Psoas muscle (tissue), 8 donors: ENCODE measurements at places on chromosomes 3 and 15. TPM values are rescaled to one million over a fixed set of nuclear protein-coding genes. Genes with fewer than 3 reads are reported as not detected.

SMAD6 gene
- 1.3 TPM for total RNA-seq

ANKRD63 gene
- not detected for total RNA-seq

- no peak for DNase-seq
These were observed 8.2 kb upstream of the TIMMDC1 start for GRCh38 chr3:119490153-119490552.

RLBP1 gene
- not detected for total RNA-seq

NR2E3 gene
- total RNA-seq: not detected

FHIT gene
- 10.4 TPM for total RNA-seq

- DNase-seq: no peak
These were observed 57.8 kb downstream of the RAB7A start for GRCh38 chr3:128783774-128784173.

DNA sequence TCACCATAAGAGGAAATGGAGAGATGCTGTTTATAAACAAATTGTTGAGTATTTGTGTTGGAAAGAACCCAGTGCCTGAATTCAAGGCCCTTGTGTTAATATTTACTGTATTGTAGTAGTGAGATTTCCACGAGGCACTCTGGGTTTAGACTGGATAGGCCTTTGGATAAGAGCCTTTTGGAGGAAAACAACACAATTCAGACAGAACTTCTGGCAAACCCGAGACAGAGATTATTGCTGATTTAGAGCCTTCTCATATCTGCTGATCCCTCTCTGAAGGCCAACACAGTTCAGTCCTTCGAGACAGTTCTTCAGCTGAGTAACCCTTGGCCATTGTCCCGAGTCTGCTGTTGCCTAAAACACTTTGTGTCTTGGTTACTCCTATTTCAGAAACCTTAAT lies 55.7 kb downstream of the LMCD1 start:
- no peak for DNase-seq

GRCh38 chr3:132346841-132347736 lies 29.9 kb downstream of the ACP3 start:
- DNase-seq: no peak

DNA sequence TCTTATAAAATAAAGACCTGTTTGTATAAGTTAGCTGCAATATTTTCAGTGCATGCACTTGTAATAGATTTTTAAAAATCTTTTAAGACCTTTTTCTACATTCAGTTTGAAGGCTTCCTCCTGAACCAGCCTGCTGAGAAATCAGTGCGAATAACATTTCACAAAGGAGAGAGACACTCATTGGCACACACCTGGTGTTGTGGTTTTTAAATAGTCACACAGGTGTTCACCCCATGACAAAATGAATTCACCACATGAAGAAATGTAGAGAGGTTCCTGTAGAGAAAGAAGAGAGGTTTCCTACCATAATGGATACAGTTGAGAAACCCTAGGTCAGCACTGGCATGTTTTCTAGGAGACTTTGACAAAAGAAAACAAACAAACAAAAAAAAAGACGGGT lies 237.3 kb downstream of the CNTN6 start:
- no peak for DNase-seq

RTP1 gene
- total RNA-seq: not detected

DNA sequence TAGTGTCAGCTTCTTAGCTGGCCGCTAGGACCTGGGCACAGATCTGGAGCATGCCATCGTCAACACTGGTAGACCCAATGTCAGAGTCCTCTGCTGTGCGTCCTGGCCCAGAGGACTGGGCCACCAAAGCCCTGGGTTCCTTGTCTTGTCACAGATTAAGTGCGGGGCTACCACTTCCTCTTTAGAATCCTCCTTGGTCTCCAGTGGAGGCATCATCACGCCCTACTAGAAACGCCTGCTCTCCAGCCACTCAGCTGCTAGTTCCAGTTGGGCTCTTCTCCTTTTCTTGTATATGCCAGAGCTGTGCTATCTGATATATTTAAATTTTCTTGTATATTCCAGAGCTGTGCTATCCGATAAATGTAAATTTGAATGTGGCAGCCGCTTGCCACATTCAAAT lies 11.2 kb downstream of the PPCDC start:
- no peak for DNase-seq

WNT5A gene
- 2.8 TPM for total RNA-seq

- DNase-seq: no peak
These were observed 72.1 kb upstream of the ACAD9 start for GRCh38 chr3:128807186-128807830.

DNA sequence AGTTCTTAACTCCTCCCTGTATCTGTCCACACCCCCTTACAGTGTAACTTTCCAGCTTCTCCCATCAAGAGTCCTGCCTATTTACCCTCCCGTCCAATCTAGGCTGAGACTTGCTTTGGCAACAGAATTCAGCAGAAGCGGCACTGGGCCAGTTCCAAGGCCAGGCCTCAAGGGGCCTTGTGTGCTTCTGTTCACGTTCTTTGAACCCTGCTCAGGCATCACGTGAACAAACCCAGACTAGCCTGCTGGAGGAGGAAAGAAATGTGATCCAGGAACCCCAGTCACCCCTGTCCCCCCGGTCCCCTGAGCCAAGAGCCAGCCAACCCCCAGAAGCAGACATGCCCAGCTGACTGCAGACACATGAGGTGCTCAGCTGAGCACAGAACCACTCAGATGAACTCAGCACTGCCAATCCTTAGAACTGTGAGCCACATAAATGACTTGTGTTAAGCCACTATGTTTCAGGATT lies 76.1 kb upstream of the DCLK3 start:
- DNase-seq: no peak

CSTA gene
- 0.79 TPM for total RNA-seq

DNA sequence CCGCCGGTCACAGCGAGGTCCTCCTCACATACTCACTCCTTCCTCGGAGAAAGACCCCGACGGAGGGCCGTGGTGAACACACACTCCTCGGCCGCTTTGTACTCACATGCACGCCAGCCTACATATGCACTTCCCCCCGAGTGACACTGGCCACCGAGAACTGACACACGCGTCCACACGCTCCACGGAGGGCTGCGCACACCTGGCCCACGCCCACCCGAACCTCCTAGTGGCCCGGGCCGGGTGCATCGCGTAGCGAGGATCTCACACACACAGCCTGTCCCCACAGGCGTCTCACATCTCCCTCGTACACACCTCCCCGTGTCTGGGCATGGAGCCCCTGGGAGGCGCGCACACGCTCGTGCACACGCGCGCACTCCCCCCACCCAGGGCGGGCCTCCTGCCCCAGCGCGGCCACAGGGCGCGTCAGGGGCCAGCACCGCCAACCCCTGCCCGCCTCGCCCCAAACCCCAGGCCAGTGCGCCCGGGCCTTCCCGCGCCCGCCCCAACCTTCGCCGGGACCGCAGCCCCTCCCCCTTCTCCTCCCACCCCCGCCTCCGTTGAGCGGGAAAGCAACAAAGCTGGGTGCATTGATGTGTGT lies 411 bp upstream of the C3orf70 start:
- peak; percentile 19 for DNase-seq

DNA sequence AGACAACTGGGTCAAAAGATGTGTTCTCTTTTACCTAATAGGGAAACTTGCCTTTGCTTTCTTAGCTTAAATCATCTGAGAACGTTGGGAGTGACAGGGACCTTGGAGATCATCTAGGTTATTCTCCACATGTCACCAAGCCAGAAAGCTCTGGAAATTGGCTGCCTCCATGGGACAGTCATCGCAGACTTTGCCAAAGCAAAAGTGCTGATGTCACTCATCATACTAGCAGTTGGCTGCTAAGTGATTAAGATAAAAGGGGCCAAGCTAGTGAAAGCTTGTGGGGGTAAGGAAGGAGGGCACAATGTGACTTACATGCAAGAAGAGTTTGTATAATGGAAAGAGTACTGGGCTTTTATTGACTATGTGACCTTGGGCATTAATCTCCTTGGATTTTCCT lies 198.0 kb upstream of the PFN2 start:
- DNase-seq: peak; percentile 67

DNA sequence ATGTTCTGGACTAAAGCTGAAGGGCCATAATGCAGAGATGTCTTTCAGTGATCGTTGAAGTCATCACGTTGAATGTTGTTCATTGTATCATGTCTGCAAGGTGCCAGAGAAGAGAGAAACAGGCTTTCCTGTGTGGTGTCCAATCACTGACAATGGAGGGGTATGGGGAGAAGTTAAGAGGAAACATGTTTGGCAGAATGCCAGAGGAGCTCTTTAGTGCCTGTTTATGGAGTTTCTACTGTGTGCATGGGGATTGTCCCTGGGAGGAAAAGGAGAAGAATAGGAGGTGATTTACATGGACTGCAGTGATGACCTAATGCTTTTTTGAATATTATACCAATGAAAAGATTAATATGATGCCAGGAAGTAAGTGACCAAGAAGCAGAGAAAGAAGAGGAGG lies 11.7 kb downstream of the SCAANT1 start:
- no peak for DNase-seq

ITGA11 gene
- 7.9 TPM for total RNA-seq

DNA sequence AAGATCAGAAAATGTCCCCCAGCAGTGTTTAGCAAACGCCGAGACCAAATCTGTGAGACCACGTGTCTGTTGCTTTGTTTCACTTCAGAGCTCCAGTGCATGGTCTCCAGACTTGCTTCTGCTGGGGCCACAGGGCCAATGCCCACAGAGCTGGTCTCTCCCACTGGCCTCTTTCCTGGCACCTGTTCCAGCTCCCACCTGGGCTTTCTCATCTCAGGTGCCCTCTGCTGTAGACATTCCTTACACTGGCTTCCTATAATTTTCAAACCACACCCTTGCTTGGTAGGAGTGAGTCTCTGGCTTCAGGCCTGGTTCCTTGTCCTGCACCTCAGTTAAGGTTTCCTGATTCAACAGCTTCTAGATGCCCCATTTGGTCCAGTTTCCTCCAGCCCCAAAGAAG lies 243.1 kb downstream of the ADAMTS17 start:
- no peak for DNase-seq

DNA sequence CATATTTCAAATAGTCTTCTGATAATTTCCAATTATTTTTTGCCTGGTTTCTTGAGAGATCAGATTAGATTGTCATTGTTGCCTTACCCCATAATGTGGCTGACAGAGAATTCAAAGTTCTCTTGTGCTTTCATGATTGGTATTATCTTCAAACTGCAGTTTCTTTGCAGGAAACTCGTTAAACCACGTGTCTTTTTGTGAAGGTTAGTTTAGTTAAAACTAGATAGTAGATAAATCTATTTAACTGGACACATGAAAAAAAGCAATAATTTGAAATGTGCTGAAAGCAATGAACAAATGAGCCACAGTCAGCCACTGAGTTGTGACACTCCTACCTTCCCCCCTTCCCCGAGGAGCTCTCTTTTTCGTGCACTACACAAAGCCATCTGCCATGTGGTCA lies 327.5 kb upstream of the UMPS start:
- DNase-seq: no peak

TGM5 gene
- total RNA-seq: not detected

- no peak for DNase-seq
These were observed 90.1 kb upstream of the PRR23C start for GRCh38 chr3:139134678-139135372.

KBTBD8 gene
- 7.7 TPM for total RNA-seq

DNA sequence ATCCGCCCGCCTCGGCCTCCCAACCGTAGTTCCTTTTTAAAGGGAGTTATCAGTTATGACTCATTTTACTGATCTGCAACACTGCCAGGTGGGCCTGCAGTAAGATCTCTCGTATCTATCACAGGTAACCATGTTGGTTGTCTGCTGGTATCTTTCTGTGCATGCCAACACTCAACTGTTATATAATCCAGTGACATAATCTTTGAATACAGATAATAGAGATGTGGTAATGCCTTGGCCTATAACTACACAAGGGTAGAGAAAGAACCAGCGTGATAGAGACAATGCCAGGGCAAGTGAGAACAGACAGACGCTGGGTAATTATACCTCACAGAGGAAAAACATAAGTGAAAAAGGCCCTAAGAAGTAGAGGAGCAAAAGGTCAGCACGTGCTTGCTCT lies 11.0 kb upstream of the ARPP19 start:
- DNase-seq: no peak

DNA sequence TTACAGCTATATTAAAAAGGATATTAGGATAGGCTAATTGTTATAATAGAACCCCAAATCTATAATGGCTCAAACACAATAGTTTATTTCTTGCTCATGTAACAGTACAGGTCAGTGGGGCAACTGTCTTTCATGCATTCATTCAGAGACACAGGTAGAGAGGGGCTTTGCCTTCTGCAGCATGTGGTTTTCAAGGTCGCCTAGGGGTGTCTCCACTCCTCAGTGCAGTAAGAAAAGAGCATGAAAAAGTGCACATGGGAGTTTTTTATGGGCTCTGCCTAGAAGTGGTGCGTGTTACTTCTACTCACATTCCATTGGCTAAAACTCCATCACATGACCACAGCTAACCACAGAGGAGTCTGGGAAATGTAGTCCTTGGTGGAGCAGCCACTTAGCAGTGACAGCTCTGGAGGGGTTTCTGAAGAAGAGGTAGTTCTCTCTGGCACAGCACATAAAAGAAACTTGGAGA lies 1.8 kb downstream of the ZBTB38 start:
- no peak for DNase-seq

- DNase-seq: no peak
These were observed 161.0 kb upstream of the ADAMTS9 start for GRCh38 chr3:64848822-64849221.

- peak; percentile 76 for DNase-seq
These were observed 173.6 kb downstream of the PPM1L start for GRCh38 chr3:160929595-160929994.

GRCh38 chr3:152256851-152257562 lies 11.7 kb upstream of the MBNL1 start:
- DNase-seq: no peak

LEKR1 gene
- 0.79 TPM for total RNA-seq

DNA sequence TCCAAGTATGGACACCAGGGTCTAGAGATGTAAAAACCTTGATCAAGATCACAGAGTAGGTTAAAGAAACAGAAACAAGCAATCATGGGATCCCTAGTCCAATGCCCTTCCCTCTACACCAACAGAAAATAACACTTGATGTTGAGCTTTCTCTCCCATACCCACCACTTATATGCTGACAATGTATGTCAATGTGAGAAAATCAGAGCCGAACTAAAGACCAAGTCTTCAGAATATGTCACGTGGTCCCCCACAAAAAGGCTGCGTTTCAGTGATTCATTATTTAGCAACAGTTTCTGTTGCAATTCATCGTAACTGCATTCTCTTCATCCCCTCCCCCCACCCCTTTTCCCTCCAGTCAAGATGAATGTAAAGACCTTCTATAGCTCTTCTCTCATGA lies 278.9 kb upstream of the STT3B start:
- DNase-seq: no peak

- DNase-seq: no peak
These were observed 144.1 kb upstream of the HES1 start for GRCh38 chr3:193991666-193992424.

MYZAP gene
- total RNA-seq: 3.6 TPM

PIF1 gene
- total RNA-seq: 0.27 TPM
